NCI-H1048 (cell line): ENCODE measurements at places on chromosomes 2 and 18.

DNA sequence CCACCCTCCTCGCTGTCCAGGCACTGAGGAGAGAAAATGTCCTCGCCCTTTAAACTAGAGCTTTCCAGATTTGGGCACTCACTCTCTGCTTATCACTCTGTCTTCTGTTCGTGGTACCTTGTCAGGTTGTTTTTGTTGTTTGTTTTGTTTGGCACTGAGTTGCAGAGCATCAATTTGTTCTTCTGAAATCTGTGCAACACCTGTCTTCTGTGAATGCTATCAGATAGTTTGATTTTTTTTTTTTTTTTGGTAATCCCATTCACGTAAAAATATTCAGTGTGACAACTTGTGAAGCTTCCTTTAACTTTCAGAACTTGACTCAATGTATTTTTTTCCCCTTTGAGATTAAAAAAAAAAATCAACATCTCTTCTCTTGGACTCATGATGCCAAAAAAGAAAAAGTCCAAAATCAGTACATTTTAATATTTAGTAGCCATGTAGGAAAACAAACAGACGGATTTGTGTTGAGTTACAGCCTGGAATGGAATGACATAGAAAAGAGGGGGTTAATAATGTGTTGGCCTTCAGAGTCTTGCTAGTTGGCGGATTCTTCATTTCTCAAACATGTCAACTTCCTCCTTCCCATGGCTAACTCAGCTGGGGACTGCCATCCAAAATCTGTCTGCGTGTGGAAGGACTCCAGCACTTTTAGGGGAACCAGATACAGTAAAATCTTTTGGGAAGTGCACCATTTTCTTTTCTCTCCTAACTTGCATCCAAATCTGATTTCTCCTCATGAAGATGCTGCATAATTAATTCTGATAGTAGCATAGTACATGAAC, 1.6 kb downstream of the TMEM178A start:
- no peak for DNase-seq

DNA sequence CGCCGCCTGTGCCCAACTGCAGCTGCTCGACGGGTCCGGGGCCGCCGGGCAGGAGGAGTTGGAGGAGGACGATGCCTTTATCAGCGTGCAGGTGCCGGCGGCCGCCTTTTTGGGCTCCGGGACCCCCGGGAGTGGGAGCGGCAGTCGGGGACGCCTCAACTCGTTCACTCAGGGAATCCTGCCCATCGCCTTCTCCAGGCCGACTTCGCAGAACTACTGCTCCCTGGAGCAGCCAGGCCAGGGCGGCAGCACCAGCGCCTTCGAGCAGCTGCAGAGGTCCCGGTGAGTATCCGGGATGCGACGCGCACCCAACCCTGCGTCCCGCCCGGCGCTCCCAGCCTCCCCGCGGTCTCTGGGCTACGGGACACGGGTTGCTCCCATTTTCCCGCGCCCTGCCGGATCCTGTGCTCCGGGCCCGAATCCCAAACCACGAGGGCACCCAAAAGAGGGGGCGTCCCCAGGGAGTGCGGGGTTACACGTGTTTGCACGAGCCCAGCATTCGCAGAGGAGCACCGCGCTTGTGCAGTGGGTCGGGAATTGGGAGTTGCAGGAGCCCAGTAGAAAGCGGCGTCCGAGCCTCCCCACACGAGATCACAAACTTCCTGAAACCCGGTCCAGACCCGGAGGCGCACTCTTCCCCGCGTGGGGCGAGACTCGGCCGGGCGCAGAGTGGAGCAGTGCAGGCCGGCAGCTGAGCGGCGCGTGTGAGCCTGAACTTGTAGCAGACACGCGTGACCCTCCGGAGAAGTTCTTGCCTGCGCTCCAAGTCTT, 1.2 kb downstream of the CABLES1 start:
- DNase-seq, result no peak

- DNase-seq, result no peak
These were observed 10.1 kb downstream of the ACADL start for GRCh38 chr2:210215120-210215519.

- no peak for DNase-seq
These were observed 181.7 kb upstream of the SH3BP4 start for GRCh38 chr2:234770031-234770506.

DNA sequence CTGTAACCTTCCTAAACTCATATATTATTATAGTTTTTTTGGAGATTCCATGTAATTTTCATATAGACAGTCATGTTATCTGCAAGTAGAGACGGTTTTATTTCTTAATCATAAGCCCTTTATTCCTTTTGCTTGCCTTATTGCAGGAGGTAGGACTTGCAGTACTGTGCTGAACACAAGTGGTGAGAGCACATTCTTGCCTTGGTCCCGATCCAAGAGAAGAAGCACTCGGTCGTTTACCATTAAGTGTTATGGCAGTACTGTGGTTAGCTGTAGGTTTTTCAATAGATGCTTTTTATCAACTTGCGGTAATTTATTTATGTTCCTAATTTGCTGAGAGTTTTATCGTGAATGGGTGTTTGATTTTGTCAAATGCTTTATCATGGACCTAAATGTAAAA, 305.7 kb downstream of the DYSF start:
- DNase-seq, result no peak

- DNase-seq, result no peak
These were observed 923.8 kb downstream of the LRP1B start for GRCh38 chr2:141207036-141207385.

- DNase-seq, result no peak
These were observed 218.8 kb upstream of the RAB6C start for GRCh38 chr2:129760669-129761068.

- DNase-seq, result no peak
These were observed 1.8 kb downstream of the MEMO1 start for GRCh38 chr2:32008805-32009515.

DNA sequence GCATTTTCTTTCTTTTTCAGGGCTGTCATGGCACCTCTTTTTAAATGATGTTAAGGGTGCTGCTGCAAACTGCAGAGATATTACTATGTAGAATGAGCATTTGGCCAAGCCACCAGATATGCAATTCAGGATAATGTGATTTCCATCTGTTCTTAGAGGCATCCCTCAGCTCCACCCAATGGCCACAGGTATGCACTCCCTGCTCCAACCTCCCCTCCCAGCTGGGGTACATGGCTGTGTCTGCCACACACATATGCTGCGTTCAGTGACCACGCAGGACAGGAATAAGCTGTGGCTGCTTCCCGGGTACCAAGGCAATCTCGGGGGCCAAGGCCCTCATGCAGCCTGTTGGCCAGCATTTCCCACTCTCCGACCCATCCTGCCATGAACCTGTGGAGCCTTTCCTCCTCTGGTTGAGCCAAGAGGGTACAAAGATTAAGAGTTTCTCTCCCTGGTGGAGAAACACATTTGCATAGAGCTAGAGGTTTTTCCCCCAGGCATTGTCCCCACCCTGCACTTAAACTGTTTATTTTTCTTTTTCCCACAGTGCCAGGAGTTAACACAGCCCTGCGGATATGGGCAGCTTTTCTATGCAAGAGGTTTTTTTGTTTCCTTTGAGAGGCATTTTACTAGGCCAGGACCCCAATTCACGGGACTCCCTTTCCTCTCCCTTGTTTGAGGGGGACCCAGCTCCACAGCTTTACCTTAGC, 147.0 kb downstream of the GCA start:
- DNase-seq, result peak; percentile 71

GRCh38 chr2:240290432-240291336, 144.8 kb upstream of the GPC1 start:
- DNase-seq, result no peak

DNA sequence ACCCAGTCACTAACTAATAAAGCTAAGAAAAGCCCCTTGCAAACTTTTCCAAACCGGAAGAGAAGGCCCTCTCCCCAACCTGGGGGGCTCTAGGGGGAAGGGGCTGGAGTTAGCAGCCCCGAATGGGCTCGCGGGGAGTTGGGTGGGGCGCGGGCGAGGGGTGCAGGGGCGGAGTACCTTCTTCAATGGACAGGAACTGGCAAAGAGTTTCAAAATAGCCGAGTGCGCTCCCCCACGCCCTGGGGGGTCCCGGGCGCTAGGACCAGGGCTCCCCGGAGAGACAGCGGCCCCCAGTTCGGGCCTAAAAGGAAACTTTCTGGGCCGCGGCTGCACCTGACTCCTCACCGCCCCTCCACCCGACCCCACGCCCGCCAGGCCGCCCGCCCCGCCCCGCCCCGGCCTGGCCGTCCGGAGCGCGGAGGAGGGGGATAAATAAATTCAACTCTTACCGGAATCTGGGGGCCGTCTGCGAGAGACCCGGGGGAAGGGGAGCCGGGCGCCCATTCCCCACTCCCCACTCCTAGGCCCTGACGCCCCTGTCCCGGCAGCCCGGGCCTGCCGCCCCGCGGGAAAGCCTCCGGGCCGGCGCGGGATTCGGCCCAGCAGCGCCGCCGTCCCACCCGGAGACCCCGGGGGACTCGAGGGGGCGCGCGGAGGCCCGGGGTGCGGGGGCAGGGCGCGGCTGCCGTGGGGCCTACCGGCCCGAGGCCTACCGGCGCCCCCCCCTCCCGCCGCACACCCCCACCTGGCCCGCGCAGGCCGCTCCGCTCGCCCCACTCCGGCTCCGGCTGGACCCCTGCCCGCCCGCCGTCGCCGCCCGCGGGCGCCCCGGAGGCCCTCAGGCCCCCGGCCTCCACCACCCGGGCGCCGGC, 868 bp downstream of the INO80D start:
- DNase-seq, result no peak

GRCh38 chr2:182854375-182855105, 11.9 kb downstream of the FRZB start:
- no peak for DNase-seq

GRCh38 chr2:65660340-65660739, 227.9 kb upstream of the SPRED2 start:
- no peak for DNase-seq

DNA sequence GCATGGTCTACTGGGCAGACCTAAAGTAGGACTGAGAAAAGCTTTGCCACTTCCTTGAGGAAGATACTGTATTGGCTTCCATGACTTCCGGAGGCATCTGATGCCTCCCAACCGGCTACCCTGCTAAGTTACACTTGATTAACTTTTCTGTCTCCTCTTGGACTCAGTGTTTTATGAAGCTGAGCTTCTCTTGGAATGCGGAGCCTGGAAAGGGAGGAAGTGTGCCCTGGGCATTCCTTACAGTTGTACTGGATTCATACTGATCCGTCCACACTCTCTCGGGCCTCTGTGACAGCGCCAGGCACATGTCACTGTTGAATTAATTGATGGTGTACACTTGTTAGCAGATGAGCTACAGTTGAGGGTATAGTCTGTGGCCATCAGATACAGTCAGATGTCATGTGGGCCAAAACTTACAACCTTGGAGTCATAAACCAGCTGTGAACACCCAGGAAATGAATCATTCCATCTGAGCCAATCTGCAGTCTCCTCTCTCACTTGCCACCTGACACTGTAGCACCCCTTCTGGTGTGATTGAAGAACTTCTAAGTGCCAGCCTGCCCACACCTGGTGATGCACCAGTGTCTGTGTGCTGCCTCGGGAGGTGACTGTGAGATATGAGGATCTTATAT, 122.5 kb downstream of the FHOD3 start:
- no peak for DNase-seq

DNA sequence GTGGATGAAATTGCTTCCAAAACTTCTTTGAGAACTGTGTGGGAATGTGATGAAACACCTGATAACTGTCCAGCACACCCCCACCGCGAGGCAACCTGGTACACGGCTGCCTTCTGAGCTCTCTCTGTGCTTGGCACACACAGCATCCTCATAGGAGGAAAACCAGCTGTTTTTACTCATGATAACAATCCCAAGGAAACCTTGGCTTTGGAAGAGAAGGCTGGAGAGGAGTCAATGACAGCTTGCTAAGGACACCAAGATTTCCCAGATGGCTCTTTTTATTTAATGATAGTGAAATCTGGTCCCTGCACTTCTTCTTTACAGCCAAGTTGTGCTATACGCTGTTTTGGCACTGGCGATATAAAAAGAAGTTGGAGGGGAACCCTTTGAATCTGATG, 232.5 kb upstream of the FN1 start:
- no peak for DNase-seq

- DNase-seq, result no peak
These were observed 89.0 kb downstream of the NBAS start for GRCh38 chr2:15472133-15472532.
